A673 (cell line): ENCODE measurements at places on chromosomes 12 and 14. TPM values are rescaled to one million over a fixed set of nuclear protein-coding genes. Genes with fewer than 3 reads are reported as not detected.

The NUDT14 gene
- 30.8 and 40.5 TPM in 2 replicates for total RNA-seq

The C14orf39 gene
- total RNA-seq: 1.5 and 3.1 TPM in 2 replicates

The OR6C2 gene
- not detected in 2 replicates for total RNA-seq

DNA sequence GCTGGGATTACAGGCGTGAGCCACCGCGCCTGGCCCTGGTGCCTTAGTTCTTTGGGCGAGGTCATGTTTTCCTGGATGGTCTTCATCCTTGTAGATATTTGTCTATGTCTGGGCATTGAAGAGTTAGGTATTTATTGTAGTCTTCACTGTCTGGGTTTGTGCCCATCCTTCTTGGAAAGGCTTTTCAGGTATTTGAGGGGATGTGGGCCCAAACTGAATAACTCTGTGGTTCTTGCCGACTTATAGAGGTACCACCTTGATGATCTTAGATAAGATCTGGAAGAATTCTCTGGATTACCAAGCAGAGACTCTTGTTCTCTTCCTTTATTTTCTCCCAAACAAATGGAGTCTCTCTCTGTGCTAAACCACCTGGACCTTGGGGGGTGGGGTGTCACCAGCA is 18.9 kb downstream of the FGD4 start:
- H3K4me1 ChIP-seq: peaks cover 7% of the 10 kb centered on the region
- no peak overlapping the region for H3K4me3 ChIP-seq
- no peak overlapping the region for H3K27ac ChIP-seq
- no peaks in the 10 kb centered on the region for H3K27me3 ChIP-seq
- H3K36me3 ChIP-seq: no peaks in the 10 kb centered on the region

- peaks cover 16% of the 10 kb centered on the region for H3K27me3 ChIP-seq
- H3K36me3 ChIP-seq: no peaks in the 10 kb centered on the region
- H3K4me1 ChIP-seq: peaks cover 4% of the 10 kb centered on the region
- no peak for DNase-seq
- no peak overlapping the region for H3K27ac ChIP-seq
- no peak overlapping the region for H3K4me3 ChIP-seq
Measured at GRCh38 chr14:59096303-59096702, 92.2 kb upstream of the DAAM1 start.
